ENCODE measurements at places on chromosomes 12 and 14. TPM values are rescaled to one million over a fixed set of nuclear protein-coding genes. Genes with fewer than 3 reads are reported as not detected.

DNA sequence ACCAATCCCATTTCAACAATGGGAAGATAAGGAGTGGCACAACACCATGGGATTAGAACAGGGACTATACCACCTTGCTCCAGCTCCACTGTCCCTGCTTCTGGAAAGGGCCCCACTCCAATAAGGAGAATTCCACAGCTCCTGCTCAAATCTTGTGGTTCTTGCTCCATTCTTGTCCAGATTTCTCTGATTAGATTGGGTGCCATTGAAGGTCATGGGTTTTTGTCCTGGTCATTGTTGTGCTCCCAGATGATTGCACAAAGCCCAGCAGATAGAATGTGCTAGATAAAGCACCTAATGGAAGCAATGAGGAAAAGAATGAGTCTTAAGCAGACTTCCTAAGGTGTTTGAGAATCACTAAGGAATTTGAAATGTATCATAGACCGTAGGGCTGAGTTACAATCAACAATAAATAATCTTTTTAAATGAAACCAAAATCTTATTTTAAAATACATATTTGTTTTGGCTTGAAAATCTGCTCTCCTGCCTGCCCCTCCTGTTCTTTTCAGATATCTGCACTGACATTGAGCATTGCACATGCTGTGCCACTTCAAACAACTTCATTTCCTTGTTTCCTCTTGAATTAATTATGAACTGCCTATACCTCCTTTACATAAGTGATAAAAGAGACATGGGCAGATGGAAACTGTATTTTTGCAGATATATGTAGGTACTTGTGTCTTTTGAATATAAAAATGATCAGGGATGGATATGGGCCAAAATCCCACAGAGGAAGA is 115.9 kb downstream of the FGD4 start:
- DNase-seq, result no peak

DNA sequence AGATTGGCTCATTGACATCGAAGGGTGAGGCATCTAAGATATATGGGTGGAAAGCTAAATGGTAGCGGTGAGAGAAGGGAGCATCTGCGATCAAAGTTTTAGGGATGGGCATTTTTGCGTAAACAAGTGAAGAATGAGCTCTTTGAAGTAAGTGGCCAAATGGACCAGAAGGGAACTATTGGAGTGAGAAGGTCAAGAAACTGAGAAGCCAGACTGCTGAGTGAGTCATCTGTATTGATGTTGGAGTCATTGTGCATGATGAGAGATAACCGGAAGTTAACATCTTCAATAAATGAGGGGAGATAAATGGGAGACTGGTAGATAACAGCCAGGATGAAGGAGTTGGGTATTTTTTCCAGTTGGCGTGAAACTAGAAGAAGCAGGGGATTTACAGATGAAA is 271.9 kb upstream of the PDE3A start:
- DNase-seq, result no peak

The CPNE6 gene
- total RNA-seq, result not detected

DNA sequence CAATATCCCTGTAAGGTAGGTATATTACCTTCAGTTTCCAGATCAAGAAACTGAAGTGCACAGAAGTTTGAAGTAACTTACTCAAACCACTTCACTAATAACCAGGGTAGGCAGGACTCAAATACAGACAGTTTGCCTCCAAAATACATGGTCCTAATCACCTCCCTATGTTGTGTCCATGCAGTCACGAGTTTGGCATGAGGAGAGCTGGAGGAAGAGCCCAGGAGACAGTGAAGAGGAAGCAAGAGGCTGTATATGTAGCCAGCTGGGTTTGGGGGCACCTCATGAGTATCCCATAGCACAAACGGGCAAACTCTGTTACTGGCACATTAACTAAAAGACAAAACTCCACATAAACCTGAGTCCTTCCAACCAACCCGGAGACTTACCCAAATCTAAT is 79.2 kb downstream of the DUSP16 start:
- DNase-seq, result no peak

The TAS2R30 gene
- total RNA-seq, result 3.4 TPM
